ENCODE measurements at places on chromosomes 6 and 20.

DNA sequence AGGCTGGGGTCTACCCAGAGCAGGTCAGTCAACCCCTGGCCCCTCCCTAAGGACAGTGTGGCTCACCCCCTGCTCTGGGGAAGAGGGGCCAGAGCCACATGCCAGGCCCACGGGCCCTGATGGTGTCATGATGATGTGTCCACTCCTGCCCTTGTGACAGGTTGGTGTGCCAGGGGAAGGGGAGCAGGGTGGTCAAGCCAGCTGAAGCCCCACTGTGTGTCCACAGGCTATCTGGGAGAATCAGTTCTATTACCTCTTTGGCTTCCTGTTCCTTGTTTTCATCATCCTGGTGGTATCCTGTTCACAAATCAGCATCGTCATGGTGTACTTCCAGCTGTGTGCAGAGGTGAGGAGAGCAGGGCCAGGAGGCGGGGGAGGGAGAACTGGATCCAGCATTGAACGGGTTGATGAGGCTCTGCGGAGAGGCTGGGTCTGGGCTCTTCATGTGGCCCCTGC, 47.7 kb downstream of the PLAGL2 start:
- DNase-seq: no peak

DNA sequence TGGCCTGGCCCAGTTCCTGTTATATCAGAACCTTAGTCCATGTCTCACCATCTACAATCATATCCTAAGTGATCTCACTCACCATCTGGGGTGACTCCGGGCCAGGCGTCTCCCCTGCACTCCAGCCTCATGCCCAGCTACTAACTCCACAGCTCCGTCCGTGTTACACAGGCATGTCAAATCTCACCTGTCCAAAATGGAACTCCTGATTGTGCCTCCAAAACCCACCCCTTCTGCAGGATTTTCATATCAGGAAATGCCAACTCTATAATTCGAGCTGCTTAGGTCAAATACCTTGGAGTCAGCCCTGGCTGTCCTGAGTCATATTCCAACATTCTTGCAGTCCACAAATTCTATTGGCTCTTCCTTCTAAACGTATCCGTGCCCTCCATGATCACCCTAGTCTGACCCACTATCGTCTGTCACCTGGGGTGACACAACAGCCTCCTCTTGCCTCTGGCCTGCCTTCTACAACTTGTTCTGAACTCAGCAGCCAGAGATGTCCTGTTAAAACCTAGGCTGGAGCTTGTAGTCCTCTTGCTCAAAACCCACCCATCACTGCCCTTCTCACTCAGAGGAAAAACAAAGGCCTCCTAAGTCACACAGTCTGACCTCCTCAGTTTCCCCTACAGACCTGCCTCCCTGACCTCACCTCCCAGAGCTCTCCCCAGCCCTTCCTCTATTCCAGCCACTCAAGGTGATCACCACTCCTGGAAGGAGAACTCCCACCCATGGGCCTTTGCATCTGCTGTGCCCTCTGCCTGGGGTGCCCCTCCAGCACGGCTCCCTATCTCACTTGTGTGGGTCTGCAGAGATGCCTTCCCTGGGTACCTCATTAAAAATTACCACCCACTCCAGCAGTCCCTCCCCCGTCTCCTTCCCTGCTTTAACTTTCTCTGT, 85.3 kb upstream of the SIRPA start:
- DNase-seq: no peak

DNA sequence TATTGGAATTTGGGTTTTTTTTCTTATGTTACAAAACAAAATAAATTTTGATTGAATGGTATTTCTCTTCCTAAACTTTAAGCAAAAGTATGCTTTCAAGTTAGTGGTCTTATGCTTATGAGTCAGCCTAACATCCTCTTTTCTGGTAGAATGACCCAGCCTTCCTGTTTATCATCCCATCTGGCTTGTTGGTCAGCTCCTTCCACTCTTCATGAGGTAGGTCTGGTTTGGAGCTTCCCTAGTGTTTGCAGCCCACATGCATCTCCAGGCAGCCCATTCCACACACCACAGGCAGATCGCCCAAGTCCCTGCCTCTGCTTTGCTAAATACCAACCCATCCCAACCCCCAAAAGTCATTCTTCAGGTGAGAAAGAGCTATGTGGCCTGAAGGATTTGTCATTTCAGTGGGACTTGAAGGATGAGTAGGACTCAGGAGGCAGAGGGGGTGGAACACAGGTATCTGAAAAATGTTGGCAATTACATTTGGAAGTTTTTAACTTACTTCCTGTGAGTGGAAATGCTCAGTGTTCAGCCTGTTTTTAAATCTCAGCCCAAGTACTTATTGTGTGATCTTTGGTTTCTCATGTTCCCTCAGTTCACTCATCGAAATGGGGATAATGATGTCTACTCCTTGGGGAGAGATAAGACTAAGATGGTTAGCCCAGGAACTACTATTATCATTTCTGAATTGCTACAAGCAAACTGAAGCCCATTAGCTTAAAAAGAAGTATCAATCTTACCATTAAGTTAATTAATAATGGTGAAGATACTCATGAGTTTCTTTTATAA, 294.0 kb downstream of the ADGB start:
- DNase-seq: no peak

- no peak for DNase-seq
Measured at GRCh38 chr20:32007787-32008616, 2.2 kb upstream of the CCM2L start.

DNA sequence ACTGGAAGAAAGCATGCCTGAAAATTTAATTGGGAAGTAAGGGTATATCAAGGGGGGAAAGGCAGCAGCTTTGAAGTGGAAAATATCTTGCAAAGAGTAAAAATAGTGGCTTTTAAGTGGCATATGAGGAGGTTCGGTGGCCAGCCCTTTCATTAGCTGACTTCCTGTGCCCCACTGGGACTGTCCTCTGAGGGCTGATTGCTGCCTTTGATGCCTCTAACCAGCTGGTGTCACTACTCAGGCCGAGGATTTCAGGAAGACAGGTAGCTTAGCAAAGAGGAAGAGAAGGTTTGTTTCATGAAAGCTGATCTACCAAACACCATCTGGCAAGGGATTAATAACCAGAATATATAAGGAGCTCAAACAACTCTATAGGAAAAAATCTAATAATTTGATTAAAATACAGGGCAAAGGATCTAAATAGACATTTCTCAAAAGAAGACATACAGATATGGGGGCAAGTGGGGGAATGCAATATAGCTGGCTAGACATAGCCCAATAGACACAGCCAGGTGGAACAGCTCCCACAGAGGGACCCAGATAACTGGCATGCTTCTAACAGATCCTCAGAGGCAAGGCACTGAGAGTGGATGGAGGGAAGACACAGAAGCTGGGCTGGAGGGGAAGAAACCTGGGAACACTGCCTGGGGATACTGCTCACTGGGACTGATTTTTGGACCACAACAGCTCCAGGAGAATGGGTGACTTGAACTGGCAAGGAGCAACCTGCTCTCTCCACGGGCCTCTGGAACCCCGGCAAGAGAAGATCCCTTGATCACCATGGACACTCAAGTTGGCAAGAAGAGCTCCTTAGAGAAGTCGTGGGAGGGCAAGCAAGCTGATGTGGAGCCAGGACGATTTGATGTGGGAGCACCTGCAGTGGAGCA, 33.2 kb downstream of the CCN2 start:
- DNase-seq: no peak

DNA sequence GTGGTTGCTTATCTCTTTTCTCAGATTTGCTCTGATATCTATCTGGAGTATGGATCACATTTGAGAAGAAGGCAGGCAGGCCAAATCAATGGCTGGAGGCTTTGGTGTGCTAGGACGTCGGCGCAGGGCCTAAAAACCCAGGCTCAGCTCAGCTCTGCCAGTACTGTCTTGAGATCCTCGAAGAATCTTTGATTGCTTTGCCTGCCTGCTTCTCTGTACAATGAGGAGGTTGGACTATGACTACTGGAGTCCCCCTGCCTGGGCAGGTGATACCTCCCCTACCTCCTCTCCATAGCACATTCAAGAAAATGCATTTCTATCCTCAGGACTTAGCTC, 25.1 kb downstream of the KCNK5 start:
- no peak for DNase-seq

GRCh38 chr20:63124092-63124781, 91.7 kb downstream of the YTHDF1 start:
- DNase-seq: no peak

DNA sequence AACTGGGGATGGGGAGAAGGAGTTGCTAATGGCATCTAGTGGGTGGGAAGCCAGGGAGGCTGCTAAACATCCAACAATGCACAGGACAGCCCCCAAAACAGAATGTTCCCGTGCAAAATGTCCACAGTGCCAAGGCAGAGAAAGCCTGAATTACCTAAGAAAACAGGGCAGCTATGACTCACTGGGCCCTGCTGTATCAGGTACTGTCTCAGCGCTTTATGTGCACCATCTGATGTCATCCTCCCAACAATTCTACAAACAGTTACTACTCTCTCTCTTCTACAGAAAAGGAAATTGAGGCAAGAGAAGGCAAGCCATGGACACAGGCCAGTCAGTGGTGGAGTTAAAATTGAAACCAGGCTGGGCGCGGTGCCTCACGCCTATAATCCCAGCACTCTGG, 3.1 kb downstream of the YTHDF1 start:
- DNase-seq: no peak

- no peak for DNase-seq
Measured at GRCh38 chr6:30152910-30153610, 8.0 kb downstream of the TRIM10 start.
